ENCODE measurements at places on chromosomes 7 and 10.
A peak's percentile ranks its signal among the peaks of the same experiment; 100 is the strongest.

DNA sequence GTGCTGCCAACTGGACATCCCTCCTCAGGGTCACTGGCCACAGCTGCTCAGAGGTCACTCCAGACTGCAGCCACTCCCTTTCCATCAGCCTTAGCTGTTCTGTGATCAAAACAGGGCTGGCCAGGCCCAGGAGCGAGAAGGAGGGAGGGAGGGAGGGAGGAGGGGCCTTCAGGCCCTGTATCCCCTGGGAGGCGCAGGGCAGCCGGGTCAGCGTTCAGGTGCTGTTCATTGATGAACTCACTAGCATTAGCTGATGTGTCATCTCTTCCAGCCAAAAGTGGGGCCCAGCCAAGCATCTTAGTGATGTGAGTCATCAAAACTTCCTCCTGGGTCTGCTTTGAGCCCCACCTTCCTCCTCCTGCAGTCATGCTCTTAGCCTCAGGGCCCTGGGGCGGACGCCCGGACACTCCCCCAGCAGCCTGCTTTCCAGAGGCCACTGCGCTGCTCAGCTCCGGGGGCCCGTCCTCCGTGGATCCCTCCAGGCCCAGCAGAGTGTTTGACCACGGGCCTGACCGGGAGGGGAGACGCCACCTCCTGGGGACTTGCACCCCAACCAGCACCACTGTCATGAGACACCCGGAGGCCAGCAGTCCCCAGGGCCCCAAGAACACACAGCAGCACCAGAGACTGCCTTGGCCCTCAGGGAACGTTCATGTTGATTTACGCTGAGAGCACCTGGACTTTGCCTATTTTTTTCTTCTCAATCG lies 149.2 kb downstream of the PRKAG2 start:
- peak; percentile 98 for DNase-seq

- DNase-seq = no peak
These were observed 44.2 kb downstream of the DRGX start for GRCh38 chr10:49351669-49352068.

GRCh38 chr10:50917486-50917885 lies 32.1 kb upstream of the A1CF start:
- DNase-seq = peak; percentile 61

DNA sequence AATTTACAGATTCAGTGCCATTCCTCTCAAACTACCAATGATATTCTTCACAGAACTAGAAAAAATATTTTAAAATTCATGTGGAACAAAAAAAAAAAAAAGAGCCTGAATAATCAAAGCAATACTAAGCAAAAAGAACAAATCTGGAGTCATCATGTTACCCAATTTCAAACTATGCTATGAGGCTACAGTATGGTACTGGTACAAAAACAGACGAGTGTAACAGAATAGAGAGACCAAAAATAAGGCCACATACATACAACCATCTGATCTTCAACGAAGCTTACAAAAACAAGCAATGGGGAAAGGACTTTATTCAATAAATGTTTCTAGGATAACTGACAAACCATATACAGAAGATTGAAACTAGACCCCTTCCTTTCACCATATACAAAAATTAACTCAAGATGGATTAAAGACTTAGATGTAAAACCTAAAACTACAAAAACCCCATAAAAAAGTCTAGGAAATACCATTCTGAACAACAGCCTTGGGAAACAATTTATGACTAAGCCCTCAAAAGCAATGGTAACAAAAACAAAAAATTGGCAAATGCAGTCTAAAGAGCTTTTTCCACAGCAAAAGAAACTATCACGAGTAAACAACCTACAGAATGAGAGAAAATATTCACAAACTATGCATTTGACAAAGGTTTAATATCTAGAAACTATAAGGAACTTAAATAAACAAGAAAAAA lies 207.7 kb downstream of the PTN start:
- DNase-seq = no peak

DNA sequence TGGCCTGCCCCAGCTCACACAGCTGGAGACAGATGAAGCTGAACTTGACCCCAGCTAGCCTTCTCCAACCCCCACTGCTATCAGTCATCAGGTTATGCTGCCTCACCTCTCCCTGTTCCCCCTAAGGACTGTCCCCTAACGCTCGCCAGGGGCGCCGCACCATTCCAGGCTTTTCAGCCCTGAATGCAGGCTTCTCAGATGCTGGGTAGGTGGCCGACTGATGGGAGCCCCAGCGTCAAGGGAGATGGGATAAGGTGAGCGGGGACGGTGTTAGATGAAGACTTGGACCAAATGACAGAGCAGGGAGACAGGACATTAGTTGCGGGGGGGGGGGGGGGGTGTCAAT lies 15.8 kb upstream of the OPALIN start:
- DNase-seq = no peak

GRCh38 chr7:23210506-23210905 lies 28.7 kb downstream of the NUP42 start:
- no peak for DNase-seq

GRCh38 chr7:20895563-20895962 lies 108.9 kb upstream of the SP8 start:
- no peak for DNase-seq

GRCh38 chr10:110011681-110012080 lies 3.9 kb downstream of the ADD3 start:
- no peak for DNase-seq

DNA sequence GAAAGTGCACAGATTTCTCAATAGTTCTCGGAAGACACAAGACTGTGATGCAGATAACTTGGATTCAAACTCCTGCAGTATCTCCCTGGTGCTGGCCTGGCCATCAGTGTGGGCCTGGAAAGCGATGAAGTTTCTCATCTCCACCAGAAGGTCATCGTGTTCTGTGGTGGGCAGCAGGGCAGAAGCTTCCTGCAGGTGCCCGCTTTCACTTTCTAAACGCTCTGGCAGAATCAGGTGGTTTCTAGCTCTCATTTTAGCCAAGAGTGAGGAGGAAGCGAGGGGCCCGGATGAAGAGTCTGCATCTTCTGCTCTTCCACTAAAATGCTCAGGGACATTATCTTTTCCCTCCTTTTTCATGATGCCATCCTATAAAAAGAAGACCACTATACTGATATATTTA lies 63.0 kb upstream of the DRGX start:
- no peak for DNase-seq

DNA sequence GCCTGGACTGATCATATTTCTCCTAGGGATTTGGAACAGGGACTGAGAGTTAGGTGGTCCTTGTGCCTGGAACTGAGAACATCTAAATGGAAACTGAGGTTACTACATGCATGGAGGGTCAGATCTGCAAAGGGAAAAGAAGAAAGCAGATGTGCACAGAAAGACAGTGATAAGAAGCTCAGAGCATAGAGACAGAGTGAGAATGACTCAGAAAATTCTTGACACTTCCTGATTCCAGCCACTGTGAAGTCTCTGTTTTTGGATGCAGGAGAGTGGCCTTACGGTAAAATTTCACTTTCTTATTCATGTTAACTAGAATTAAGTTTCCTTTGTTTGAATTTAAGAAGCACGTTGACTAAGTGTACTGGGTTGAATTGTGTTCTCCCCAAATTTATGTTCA lies 241.7 kb downstream of the TMEM26 start:
- DNase-seq = no peak

DNA sequence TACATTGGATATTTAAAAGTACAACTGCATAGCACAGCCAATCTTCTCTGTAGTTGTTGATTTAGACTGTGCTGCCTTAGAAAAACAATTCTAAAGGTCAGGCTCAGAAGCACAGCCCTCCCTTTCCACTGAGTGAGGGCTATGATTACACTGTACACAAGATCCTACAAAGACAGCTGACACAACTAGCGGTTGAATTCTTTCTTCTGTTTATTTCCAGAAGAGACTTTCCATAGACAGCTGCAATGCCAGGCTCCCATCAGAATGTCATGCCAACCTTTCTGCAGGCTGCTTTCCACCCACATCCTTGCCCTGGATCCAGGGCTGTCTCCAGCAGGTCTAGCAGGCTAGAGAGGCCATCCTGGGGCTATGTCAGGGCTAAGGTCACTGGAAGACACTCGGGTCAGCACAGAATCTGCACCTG lies 39.3 kb downstream of the FAM13C start:
- DNase-seq = no peak

GRCh38 chr10:48604039-48604990 lies 558 bp downstream of the ARHGAP22 start:
- no peak for DNase-seq

GRCh38 chr7:90726120-90726519 lies 130.0 kb downstream of the CDK14 start:
- no peak for DNase-seq
